ENCODE measurements at places on chromosomes 12 and 14.

DNA sequence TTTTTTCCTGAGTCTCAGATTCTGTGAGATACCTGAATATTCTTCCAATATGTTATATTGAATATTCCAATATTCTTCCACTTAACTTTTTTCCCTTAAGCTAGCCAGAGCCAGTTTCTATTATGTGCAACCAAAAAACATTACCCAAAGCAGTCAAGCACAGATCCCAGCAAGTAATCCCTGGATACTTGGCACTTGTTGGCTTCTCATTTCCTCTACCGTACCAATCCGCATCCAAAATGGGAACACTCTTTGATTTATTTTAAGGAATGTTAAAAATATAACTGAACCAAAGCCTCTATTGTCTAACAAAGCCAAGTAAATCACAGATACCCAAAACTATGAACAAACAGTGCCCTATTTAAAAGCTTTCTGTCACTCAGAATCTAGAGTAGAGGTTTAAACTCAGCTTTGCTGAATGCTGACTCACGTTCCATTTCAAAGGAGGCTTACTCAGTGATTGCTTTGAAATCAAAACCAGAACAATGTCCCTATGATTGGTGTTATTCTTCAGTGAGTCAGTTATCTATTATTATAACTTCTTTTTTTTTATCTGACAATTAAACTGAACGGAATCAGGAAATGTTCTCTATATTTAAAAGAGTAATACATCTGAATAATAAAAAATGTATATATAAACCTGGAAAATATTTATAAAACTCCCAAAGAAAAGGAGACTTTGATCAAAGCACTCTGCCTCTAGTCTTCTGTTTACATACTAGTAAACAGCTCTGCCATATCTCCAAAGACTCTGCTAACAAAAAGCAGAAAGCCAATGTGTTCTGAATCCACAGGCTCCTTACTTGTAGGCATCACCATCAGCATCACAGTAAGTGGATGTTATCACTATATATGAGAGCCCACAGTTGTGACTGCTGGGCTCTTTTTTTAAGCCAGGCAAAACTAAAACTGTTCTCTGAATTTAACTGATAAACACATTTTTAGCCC, 360.8 kb downstream of the CCDC91 start:
- no peak for DNase-seq

GRCh38 chr12:130334937-130335336, 2.8 kb upstream of the PIWIL1 start:
- DNase-seq: no peak

GRCh38 chr12:95074766-95075165, 1.3 kb upstream of the NR2C1 start:
- no peak for DNase-seq

DNA sequence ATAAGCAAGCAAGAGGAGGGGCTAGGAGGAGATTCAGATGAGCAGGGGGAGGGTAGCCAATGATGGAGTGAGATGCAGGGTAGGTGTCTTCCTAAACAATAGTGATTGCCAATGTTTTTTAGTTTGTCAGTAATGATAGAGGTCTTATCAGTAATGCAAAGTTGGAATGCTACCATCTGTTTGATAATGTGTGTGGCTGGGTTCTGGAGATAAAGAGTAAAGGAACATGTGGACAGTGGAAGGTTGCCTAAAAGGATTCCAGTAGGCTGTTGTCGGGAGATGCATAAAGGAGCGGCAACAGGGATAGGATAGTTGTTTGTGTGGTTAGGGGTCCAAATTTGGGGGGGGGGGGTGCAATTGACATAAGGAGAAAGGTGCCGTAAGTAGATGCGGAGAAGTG, 52.5 kb downstream of the TESPA1 start:
- no peak for DNase-seq

GRCh38 chr12:57449375-57449774, 5.7 kb upstream of the INHBE start:
- no peak for DNase-seq

Measured in thoracic aorta (tissue), 2 donors.